Renal cortical epithelial cell (primary cell): ENCODE measurements at places on chromosomes 1 and 21. TPM values are rescaled to one million over a fixed set of nuclear protein-coding genes. Genes with fewer than 3 reads are reported as not detected.

KRTAP12-4 gene
- not detected in 2 replicates for total RNA-seq

GRCh38 chr1:160108888-160109662 is 6.5 kb upstream of the ATP1A2 start:
- DNase-seq = peak; percentile 57

DNA sequence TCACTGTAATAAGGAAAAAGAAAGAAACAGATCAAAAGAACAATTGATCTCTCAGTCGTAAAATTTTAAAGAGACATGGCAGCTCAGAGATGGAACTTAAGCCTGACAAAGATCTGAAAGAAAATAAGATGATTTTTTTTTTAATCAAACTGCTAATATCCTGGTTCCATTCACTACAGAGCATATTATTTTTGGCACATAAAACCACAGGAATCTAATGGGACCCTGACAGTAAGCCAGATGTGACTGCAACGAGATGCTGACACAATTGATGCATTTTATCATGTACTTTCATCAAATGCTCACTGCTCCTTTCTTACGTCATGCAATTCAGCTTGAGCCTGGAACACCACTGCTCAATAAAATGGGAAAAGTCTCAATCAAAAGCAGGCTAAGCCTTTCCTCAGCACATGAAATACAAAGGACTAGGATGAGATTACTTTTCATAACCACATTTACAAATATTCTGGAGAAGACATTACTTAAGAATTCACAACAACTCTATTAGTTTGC is 16.6 kb downstream of the GPATCH2 start:
- no peak for DNase-seq

CADM3 gene
- total RNA-seq = under 0.01 and 0.85 TPM in 2 replicates

GRCh38 chr21:34567604-34568155 is 47.2 kb downstream of the RCAN1 start:
- DNase-seq = no peak

DNA sequence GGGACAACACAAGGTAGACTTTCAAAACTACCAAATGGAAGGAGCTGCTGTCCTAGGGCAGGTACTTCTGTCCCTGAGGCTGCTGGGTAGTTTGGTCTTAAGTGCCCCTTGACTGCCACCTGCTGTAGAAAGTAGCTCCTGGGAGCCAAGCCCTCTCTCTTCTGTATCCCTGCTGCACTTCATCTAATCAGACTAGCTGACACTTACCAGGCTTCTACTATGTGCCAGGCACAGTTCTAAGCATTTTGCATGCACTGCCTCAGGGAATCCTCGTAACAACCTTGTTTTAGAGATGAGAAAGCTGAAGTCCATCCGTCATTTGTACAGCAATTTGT is 15.9 kb upstream of the SRSF4 start:
- DNase-seq = peak; percentile 63

MXRA8 gene
- total RNA-seq = 24.7 and 35.6 TPM in 2 replicates

DNA sequence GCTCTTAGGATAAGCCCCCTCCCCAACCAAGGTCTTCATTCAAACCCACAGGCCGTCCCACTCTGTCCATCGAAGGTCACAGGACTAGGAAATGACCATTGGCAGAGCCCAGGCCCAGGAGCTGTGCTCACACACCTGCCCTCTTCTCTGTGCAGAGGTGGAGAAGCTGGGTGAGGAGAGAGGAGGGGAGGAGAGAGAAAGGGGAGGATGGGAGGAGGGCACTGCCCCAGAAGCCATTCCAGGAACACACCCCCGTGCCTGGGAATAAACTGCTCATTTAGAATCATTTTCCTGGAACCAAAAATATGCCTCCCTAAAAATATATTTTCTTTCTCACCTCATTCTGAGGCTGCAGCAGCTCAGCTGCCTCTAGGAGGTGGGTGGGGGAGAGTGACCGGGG is 6.4 kb upstream of the SDC3 start:
- DNase-seq = no peak

- no peak for DNase-seq
Measured at GRCh38 chr1:30681782-30682181, 41.6 kb downstream of the MATN1 start.

DNA sequence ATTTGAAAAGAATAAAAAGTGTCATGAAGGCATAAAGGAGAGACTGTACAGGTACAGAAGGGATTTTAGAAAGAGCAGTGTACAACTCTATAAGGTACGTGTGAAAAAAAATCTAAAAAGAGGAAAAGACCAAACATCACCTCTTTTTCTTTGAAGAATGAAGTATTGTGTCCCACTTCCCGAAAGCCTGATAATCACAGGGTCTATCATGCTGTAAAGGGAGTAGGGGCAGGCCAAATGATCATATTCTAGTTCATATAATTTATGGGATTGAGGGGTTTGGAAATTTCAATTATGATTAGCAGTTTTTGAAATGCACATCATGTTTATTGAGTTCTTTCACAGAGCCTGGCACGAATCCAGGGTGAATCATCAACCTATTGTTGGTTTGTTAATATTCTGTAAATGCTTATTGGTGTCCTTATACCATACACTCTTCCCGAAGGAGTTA is 910 bp upstream of the RERE start:
- peak; percentile 83 for DNase-seq

- no peak for DNase-seq
Measured at GRCh38 chr1:13623021-13623637, 39.5 kb downstream of the PDPN start.

DNA sequence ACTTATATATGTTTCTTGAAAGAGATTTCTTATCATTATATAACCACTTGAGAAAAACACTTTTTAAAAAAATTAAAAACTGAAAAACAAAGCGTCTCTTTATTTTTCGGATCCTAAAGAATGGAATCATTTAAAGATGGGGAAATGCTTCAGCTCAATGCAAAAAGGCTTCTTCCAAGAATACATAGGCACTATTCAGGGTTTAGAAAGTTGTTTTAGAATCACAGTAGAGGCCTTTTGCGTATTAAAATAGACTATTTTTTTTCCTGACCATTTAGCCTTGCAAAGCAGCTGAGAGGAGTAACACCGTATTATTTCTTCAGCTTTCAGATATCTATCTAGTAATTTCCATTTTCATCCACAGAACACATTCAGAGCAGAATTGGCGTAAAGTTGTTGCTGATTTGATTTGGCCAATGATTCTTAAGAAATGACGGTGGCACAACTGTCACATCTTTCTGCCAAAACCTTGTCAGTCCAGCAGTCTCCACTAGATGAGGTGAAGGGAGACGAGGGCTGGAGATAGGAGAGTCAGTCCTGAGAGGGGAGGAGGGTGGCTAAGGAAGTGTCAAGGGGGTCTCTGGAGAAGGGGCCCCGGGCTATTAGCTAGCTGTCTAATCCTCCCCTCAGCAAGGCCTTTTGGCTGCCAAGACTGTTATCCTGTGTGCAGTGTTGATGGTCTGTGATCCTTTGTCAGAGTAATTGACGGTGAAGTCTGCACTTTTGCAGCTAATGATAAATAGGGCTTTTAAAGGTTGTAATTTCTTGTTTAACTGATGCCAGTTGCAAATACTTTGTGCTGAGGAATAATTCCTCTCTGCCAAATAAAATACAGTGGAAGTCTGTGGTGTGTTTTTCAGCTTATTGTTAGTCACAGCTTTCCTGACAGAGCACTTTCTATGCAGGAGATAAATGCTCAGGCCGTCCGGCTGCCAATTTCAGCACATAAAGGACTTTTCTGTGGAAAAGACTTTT is 34.7 kb downstream of the PRRX1 start:
- DNase-seq = no peak

GRCh38 chr1:157162345-157162744 is 24.1 kb upstream of the ETV3 start:
- DNase-seq = no peak

ADCY10 gene
- total RNA-seq = 0.25 TPM in 1 of 2 replicates, not detected in the other

- DNase-seq = peak; percentile 30
Measured at GRCh38 chr1:221874285-221875003, 132.6 kb upstream of the DUSP10 start.

DNA sequence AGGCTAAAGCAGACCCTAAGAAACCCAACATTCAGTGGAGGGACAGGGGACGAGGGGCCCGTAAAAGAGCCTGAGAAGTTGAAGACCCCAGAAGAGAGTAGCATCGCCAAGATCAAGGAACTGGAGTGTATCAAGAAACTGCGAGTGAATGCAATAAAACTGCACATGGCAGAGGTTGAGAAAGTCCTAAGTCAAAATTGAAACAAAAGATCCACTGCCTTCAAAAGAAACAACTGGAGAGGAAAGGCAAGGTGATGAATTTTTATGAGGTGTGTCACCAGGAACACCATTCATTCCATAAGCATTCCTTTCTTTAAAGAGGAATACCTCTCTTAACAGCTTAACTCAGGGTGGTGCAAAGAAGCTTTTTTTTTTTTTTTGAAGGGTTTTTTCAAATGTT is 38.3 kb upstream of the ADORA3 start:
- peak; percentile 93 for DNase-seq

GRCh38 chr1:93323185-93323820 is 22.4 kb upstream of the DR1 start:
- no peak for DNase-seq

DNA sequence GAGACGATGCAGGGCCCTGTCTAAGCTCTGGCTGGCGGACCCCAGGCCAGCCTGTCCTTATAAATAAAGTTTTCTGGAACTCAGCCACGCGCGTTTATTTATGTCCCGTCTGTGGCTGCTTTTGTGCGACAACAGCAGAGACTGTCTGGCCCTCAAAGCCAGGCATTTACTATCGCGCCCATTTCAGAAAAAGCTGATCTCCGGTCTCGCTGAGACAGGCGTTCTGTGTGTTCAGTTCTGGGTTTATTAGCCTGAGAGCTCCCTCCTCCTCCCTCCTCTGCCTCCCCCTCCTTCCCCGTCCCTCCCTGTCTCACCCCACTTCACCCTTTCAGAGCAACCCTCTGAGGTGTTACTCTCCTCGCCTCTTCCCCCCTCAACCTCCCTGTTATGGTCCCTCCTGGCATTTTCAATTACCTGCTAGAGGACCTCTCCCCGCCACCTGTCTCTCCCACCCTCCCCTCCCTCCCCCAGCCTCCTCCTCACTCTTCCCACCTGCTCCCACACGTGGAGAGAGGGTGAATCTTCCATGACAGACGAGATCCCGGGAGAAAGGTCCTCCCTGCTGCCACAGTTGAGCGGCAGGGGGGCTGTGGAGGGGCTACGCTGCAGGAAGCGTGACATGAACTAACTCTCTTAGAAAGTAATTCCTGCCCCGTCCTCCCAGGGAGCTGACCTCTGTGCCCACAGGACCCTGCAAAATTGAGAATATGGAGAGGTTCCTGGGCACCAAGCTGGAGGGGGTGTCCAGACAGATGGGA is 59.9 kb downstream of the SPSB1 start:
- DNase-seq = no peak

GRCh38 chr1:113128116-113128515 is 55.1 kb downstream of the LRIG2 start:
- no peak for DNase-seq

- no peak for DNase-seq
Measured at GRCh38 chr1:180560868-180561600, 2.3 kb downstream of the OVAAL start.

DNA sequence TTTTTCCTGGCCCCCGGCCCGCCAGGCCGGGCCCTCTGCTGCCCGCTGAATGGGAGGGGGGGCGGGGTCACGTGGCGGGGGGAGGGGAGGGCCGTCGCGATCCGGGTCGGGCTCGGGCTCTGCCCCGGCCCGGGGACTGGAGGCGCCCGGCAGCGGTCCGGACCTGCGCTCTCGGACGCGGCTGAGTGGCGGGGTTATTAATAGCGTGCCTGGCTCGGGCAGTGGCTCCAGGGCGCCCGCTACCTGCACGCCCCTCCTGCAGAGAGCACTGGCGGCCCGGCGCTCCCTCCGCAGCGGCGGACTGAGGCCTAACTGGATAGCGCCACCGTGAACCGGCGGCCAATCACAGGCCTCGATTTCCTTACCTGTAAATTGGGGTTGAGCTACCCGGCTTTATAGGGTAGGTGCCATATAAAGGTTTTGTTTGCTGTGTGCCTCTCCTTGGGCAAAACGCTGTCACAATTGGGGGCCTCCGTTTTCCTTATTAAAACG is 28.1 kb downstream of the AHDC1 start:
- no peak for DNase-seq

TCHH gene
- 0.10 TPM in 1 of 2 replicates, not detected in the other for total RNA-seq

DNA sequence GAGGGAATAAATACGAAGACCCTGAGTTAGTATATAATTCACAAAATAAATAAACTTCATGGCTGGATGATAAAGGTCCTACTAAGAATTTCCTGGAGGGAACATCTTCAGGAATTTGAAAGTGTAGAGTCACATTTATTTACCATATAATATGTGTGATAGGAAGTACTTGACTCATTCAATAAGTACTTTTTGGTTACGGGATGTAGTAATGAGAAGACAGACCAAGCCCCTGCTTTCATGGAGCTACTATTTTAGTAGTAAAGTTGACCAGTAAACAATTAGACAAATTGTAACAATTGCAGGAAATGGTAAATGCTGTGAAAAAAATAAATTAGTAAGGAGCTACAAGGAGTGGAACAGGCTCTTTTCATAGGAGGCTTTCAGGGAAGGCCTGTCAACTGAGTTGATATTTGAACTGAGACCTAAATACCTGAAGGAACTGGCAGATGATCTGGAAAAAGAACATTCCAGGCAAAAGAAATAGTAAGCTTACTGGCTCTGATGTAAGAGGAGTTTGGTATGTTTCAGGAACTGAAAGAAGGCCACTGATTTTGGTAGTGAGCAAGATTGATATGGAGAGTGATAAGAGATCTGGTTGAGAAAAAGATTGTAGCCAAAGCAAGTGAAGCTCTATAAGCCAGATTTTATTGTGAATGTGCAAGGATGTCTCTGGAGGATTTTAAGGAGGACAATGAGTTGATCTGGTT is 36.2 kb downstream of the CAMSAP2 start:
- DNase-seq = peak; percentile 9

- no peak for DNase-seq
Measured at GRCh38 chr1:113958691-113959090, 20.6 kb upstream of the OLFML3 start.

DNA sequence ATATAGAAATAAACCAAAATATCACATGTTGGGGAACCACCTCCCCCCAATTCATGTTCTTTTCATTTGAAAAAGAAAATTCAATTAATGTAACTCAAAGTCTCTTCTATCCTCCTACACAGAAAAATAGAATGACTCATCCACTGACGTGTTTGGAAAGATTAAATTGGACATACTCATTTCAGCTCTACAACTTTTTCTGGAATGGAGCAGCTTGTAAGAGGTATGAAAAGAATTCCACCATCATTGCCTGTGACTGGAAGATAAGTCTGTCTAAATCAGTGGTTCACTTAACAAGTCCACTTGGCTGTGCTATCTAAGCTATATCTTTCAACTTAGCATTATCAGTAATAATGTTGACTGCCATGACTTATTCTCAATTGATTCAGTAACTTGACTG is 702.3 kb downstream of the BRINP3 start:
- DNase-seq = peak; percentile 62

CFHR4 gene
- total RNA-seq = not detected in 2 replicates
